HuH-7 (cell line): ENCODE measurements at places on chromosomes 2 and 18.

DNA sequence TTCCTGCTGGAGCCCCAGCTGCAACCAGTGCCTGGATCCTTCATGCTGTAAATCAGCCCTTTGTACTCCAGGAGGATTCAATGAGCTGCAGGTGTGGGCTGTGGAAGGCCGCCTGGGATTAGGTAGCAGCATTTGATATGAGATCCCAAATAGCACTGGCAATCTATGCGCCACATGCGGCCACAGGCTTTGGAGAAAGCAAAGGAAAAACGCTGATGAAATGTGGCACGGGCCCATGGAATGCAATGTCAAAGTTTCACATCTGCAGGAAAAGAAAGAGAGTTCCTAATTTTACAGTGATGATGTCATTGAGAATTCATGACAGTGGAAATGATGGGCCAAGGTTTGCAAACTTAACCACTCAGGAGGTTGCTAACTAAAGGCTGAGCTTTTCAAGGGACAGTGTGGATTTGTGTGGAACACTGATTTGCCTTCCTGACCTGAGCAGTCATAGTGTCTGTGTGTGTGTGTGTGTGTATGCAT is 216.4 kb upstream of the OSR1 start:
- no peak for DNase-seq

GRCh38 chr2:217445723-217446122 is 557.1 kb downstream of the TNS1 start:
- DNase-seq, result no peak

DNA sequence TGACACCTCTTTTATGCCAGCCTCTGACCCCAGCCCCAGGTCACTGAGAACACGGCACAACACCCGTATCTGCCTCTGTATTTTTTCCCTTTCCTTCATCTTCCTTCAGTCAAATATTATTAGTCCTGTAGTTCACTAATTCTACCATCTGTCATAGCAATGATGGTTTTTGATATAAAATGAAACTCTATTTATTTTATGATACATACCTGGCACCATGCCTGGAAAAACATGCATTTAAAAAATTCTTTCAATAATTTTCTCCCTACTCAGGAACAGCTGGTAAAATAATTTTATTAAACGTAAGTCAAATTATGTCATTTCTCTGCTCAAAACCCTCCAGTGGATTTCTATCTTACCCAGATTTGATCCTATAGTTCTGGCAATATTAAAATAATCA is 224.7 kb downstream of the CDH7 start:
- no peak for DNase-seq

DNA sequence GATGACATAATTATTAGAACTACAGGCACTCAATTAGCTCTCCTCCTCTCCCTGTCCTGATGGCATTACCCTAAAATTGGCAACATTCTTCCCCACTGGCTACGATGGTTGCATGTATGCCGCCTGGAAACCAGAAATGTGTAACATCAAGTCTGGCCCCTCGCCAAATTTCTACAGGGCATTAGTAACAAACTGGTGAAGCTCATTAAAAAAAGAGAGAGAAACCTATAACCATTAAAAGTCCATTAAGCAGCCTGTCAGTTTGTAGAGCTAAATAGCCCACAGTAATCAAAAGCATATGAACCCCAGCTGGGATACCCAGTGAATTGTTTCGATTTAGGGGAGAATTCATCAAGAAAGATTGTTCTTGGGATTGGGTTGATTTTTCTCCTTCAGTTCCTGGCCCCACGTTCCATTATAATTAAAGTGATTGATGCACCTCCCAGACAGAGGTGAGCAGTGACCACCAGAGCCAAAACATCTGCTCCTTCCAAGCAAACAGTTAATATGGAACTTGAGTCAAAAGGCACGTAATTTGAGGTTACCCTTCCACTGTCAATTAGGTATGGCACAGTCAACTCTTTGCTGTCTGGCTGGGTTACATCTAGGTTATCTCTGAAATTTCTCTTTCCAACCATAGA is 208.6 kb downstream of the C1D start:
- no peak for DNase-seq

GRCh38 chr2:43135583-43135982 is 90.8 kb downstream of the ZFP36L2 start:
- no peak for DNase-seq

GRCh38 chr18:48313792-48314191 is 95.4 kb downstream of the ZBTB7C start:
- no peak for DNase-seq

GRCh38 chr2:173196080-173196479 is 120.4 kb downstream of the MAP3K20 start:
- DNase-seq, result no peak

GRCh38 chr2:224885836-224886547 is 156.3 kb downstream of the DOCK10 start:
- no peak for DNase-seq

DNA sequence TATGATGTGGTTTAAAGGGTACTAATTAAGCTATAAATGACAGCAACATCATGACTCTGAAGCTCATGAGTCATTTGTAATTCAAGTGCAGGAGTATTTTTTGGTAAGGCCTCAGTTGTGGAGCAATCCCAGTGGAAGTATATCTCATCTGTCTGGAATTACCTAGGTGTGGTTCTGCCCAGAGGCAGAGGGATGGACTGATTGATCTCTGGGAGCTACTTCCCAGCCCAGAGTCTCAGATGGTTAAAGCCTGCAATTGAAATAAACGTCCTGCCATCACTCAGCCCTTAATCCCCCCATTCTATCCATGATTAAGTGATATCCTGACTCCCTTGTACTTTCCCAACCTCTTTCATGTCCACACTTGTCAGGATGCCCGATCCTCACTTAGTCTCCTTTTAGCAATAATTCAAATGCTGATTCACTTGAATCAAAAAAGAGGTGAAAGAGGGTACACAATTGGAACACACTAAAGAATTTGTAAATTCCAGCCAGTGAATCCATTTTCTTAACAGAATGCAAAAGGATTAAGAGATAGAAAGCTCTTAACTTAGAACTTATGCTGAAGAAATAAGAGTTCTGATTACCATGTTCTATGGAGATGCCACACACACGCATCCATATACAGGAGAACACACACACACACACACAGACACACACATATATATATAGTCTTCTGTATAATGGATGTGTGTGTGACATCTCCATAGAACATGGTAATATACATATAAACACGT is 664.4 kb downstream of the NYAP2 start:
- no peak for DNase-seq

DNA sequence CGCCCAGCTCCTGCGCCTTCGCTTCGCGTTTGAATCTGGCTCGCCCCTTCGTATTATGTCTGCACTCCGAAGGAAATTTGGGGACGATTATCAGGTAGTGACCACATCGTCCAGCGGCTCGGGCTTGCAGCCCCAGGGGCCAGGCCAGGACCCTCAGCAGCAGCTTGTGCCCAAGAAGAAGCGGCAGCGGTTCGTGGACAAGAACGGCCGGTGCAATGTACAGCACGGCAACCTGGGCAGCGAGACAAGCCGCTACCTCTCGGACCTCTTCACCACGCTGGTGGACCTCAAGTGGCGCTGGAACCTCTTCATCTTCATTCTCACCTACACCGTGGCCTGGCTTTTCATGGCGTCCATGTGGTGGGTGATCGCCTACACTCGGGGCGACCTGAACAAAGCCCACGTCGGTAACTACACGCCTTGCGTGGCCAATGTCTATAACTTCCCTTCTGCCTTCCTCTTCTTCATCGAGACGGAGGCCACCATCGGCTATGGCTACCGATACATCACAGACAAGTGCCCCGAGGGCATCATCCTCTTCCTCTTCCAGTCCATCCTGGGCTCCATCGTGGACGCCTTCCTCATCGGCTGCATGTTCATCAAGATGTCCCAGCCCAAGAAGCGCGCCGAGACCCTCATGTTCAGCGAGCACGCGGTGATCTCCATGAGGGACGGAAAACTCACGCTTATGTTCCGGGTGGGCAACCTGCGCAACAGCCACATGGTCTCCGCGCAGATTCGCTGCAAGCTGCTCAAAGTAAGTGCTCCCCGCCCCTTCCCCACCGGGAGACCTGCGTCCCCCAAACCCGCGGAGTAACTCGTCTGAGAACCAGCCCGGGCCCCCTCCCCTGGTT is 453 bp downstream of the KCNJ3 start:
- no peak for DNase-seq

DNA sequence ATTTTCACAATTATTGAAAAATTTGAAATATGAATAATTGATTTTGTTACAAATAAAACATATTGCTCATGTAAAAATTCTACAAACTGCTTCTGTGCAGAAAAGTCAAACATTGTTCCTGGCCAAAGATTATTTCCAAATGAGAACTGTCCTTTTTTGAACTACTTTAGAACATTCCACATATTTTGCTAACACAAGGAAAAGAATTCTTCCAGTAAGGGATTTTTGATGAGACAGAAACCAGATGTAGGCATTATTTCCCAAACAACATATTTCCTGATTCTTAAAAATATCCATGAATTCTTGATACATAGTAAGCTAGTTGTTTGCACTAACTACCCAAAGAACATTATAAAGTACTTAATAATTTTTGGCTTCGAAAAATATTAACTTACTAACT is 715.2 kb downstream of the CCDC85A start:
- DNase-seq, result no peak

DNA sequence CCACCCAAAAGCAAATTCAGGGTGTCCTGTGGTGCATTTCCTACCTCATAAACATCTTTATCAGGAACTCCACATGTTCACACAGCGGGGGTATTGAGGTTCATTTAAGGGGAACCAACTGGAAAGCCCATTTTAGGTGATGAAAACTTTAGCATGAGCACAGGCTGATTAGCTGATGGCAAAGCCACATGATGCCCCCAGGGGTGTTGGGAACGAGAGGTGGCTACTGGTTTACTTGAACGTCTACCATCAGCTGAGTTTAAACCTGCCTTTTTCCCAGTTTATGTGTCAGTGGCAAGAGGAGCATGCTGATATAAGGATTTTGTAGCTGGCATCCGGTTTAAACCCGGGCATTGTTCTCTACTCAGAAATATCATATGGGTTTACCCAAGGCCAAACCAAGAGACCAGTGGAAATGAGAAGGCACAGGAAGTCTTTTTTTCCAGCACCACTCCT is 54.5 kb upstream of the UPP2 start:
- DNase-seq, result no peak

DNA sequence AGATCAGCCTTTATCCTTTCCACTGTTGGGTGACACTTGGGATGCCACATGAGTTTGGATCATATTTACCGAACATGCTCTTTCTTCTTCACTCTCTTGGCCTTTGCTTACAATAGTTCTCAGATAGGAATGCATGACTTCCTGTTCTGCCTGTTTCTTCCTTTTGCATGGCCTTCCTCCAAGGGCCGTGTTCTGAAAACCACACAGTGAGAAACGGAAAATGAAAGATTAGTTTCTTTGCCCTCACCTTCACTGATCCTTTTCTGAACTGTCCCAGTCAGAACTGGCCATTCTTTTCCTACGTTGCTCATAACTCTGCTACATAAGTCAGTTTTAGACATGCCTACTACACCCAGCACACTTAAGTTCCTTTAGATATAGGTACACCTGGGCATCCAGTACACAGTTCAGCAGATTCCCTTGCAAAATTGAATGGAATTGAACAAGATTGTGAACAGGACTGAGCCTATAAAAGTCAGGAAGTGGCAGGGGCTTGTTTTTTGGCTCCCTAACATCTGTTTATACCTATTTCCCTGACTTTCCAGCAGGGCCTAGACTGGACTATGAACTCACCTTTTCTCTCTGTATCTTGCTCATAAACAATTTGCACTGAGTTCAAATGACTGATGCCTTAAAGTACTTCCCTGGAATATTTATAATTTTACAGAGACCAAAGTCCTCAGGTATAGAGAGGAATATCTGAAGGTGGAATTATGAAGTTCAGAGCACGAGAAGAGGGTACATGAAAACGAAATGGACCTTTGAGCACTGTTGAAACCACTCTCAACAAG is 186.4 kb upstream of the ST6GAL2 start:
- DNase-seq, result no peak

DNA sequence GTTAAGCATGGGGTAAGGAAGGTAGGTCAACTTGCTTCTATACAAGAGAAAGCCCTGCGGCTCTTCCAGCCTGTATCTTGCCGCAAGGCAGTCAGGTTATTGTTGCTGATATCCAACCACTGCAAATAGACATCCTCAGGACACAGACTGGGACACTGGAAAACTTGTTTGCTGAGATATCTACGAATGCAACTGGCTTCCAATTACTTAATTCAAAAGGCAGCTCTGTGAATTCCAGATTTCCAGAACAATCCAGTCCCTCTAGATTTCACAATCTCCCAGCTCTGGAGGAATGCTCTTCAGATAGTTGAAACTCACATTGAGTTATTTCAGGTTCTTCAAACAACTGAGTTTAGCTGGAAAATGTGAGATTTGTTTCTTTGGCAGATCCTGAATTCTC is 34.6 kb upstream of the SP9 start:
- no peak for DNase-seq

GRCh38 chr2:24881158-24881557 is 38.9 kb downstream of the ADCY3 start:
- DNase-seq, result no peak

- DNase-seq, result no peak
Measured at GRCh38 chr2:46366668-46367052, 69.5 kb downstream of the EPAS1 start.

DNA sequence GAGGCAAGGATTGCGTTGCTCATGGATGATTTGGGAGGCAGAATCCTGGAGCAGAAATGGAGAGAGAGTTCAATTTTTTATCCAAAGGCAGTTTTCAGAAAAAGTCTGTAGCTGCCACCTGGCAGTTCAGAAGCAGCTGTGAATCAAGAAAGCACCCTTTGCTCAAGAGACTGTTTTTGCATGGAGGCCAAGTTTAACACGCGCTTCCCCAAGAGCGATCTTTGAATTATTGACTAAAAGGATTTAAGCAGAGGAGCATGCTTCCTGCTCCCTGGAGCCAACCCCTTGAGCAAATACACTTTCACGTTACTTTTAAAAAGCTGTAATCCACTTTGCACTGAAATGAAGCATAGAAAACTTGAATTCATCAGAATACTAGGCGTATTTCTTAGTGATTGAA is 252.4 kb downstream of the RNF144A start:
- DNase-seq, result no peak

GRCh38 chr2:127279781-127280180 is 14.2 kb downstream of the ERCC3 start:
- no peak for DNase-seq
